ENCODE measurements at places on chromosomes 5 and 9.

DNA sequence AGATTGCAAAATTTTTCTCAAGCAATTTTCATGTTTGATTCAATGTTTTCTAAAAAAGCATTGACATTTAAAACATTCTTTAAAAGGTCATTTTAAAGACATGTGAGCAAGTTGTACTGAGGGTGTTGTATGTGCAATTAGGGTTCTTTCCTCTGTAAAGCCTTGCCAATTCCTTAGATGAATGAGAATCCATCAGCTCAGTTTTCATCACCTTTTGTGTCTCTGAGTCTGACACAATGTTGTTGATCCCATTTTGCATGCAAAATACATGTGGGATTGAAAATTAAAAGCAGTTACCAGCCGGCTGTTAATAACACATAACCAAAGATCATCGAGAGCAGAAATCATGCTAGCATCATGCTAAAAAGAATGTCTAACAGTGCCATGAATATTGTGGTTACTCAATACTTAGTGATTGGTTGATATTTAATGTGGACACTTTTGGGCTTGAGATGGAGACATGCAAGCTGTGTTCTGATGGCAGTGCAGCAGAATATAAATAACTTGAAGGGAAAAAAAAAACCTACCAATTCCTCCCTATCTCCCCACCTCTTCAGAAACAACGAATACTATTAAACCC is 57.7 kb downstream of the FGF10 start:
- no peak for DNase-seq

DNA sequence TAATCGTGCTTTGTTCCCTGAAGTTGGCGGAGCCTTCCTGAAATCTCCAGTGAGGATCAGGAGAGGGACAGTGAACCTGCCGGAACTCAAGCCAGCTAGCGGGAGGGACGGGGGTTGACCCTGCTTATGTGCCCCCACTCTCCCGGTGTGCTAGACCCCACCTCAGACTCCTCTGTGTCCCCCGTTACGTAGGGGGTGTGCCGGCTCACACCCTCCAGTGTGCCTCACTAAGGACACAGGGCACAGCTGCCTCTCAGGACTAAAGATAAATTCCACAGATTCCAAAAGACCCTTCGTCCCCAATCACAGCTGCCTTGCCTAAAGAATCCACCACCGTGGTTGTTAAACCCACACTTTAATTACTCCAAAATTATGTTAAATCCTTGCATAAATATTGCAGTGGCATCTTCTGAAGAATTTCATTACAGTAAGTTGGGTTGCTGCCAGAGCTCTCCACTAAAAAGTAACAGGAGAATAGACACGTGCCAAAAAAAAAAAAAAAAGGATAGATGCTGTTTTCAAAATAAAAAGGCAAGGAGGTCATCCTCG is 73.7 kb downstream of the GTF3C4 start:
- DNase-seq, result no peak

- DNase-seq, result no peak
These were observed 99.5 kb downstream of the FBXW11 start for GRCh38 chr5:171906703-171907590.

- no peak for DNase-seq
These were observed 119.1 kb downstream of the ENC1 start for GRCh38 chr5:74521401-74521800.

DNA sequence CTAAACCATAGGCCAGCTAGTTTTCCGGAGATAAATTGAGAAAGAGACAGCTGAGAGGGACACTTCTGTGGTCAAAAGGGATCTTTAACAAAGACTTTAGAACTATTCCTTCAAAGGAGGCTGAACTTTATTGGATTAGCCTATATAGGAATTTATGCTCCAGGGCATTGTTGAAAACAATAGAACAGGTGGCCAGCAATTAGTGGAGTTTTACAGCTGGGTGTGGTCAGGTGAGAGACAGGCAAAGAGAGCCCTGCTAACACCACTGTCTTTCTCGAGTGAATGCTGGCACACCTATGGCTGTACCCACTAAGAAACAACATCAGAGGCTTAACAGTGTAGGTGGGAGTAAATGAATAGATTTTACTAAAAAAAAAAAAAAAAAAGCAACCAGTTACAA is 16.7 kb upstream of the TLR4 start:
- DNase-seq, result no peak

- no peak for DNase-seq
These were observed 59.3 kb downstream of the TRIO start for GRCh38 chr5:14202462-14202861.

DNA sequence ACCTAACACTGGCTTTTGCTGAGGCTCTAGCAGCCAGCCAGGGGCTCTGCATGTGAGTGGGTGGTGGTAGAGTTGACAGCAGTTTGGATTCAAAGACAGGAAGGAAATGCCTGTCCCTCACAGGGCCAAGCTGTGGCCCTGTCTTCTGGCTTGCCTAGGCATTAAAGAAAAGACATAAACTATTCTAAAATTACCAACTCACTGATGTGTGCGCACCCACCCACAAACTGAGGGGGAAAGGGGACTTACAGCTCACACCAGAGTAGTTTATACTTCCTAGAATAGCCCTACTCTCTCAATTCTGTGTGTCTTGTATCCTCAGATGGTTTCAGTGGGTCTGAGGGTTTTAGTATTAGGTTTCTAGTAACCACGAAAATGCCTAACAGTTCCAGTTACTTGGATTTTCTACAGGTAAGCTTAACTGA is 18.3 kb upstream of the IL13 start:
- DNase-seq, result peak; percentile 52

- no peak for DNase-seq
These were observed 82.4 kb downstream of the HMCN2 start for GRCh38 chr9:130347931-130348330.

- no peak for DNase-seq
These were observed 258.2 kb upstream of the PIK3R1 start for GRCh38 chr5:67957374-67957773.

DNA sequence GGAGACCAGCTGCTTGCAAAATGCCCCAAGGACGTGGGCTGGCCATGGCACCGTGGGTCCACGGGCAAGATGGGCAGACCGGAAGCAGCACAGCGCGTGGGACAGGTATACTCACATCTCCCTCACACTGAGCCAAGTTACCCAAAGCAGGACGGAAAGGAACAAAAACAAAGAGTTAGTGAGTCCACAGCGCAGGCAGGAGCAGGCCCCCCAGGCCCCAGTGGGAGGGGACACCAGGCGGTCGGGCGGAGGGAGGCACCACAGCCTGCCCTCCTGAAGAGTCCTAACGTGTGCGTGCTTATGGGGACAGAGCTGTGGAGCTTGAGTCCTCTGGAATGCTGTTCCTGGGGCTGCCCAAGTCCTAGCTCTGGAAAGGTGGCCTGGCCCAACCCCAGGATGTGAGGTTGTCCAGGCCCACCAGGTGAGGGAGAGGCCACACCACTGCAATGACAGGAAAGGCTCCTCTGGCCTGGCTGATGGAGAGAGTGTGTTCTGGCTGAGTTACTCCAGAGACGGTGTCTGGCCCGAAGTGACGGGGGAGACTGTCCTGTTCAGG is 15.2 kb downstream of the SH3GLB2 start:
- no peak for DNase-seq

DNA sequence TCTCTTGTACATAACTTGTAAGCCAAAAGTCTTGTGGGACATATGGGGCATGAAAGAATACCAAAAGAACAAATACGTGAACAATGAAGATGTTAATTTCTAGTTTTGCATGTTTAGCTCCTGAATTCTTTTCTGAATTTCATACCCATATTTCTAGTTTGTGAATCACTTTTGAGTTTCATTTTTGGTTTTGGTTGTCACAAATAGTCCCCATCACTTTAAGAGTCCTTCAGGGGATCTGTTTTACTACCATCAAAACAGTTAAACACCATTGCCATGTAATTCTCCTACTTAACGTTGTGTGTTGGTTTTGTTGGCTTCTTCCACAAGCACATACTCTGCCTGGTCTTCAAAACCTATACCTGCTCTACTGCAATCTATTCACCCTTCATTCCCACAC is 27.0 kb downstream of the VCAN start:
- DNase-seq, result no peak

- no peak for DNase-seq
These were observed 12.8 kb downstream of the CAMK4 start for GRCh38 chr5:111236995-111237394.

GRCh38 chr5:26986985-26987384 is 51.4 kb downstream of the CDH9 start:
- no peak for DNase-seq

DNA sequence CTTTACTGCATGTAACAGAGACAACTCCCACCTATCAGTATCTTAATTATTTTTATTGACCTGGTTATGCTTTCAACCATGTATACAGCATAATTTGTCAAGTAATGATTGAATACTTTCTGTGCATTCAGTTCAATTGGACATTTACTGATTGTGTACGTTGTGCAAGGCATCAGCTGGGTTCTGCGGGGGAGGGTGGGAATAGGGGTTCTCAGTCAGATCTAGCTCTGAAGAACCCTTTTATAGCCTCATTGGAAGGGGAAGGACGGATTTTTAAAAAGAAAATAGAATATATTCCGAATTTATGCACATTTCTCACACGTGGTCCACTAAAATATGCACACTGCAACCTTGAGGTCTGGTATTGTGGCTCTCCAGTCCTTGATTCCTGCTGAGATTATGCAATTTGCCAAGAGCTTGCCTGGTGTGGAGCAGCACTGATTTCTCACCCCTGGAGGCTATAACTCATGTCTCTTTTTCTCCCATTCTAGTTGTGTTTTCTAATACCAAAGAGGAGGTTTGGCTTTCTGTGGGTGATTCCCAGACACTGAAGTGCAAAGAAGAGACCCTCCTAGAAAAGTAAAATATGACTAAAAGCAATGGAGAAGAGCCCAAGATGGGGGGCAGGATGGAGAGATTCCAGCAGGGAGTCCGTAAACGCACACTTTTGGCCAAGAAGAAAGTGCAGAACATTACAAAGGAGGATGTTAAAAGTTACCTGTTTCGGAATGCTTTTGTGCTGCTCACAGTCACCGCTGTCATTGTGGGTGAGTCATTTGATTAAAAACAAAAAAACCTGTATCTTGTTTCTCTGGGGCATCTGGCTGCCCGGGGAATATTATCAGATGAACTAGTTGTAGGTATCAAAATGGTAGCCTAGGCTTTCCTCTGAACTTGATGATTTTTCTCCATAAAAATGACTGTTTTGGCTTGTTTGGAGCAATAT is 1.7 kb downstream of the SLC1A3 start:
- no peak for DNase-seq

- DNase-seq, result no peak
These were observed 73.4 kb downstream of the KIAA0825 start for GRCh38 chr5:94544875-94545547.

DNA sequence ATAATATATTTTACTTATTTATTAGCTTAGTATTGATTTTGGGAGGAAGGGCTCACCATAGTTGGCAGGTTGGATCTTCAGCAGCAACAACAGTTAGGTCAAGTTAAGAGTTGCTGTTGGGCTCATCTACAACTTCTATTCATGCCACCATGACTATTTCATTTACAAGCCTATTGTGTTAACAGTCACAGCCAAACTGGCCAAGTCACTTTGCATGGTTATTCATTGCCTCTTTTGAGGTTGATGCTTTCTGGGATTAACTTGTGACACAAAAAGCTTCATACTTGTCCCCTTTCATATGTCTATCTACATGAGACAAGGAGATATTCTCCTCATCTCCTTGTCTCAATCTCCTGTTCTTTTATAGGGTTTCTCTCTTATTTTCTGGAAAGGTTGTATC is 98.3 kb downstream of the WDR70 start:
- no peak for DNase-seq

DNA sequence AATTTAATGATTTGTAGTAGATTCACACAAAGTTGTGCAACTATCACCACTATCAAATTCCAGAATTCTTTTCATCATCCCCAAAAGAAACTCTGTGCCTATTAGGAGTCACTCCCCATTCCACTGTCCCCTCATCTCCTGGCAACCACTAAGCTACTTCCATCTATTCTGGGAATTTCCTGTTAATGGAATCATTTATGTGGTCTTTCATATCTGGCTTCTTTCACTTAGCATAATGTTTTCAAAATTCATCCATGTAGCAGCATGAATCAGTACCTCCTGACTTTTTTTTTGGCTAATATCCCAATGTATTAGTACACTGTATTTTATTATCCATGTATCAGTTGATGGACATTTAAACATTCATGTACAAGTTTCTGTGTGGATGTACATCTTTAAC is 157.6 kb downstream of the TTC39B start:
- DNase-seq, result no peak

DNA sequence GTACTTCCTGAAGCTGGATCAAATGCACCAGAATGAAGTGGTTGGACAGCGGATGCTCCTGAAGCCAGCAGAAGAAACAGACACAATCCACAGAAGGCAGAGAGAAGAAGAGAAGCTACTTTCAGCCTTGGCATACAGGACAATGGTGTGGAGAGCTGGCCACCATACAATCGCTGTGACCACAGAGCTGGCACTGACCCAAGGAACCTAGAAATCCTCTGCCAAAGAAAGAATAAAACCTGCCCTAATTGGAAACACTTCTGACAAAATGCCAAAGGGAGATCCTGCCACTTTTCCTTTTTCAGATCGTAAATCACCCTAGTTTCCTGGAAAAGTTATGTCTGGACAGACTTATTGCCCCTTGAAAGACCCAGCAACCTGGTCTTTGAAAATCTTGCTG is 77.8 kb downstream of the BAAT start:
- no peak for DNase-seq

DNA sequence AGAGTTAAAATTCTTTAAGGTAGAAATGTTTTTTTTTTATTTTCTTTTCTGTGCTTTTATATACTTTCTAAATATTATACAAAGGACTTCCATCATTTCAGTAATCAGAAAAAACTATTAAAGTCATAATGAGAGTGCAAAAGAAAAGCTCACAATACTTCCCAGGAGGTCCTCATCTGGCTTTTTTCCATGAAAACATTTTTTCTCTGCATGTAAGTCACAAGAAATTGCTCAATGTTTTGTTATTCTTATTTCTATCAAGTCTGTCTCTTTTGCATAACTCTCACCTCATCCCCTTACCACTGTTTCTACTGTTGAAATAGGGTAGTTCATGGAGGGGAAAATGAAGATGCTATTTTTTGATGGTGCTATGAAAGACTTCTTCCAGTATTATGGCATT is 375.0 kb downstream of the TMEM232 start:
- no peak for DNase-seq

DNA sequence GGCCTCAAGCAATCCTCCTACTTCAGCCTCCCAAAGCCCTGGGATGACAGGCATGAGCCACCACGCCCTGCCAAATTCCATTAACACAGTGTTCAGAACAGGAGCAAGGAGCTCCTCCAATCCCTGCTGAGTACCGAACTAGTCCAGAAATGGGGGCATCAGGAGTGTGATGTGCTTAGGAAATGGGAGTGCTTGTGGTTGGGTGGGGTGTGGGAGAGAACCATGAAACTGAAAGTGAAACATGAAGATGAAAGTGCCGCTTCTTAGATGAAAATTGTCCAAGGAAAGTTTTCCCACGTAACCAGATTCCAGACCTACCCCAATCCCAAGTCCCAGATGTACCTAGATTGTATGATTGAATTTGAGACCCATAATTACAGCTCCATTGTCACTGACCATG is 16.7 kb upstream of the ZNF131 start:
- no peak for DNase-seq

GRCh38 chr9:135547756-135548736 is 2.1 kb downstream of the OBP2A start:
- no peak for DNase-seq

GRCh38 chr5:59487772-59488729 is 405.5 kb downstream of the PDE4D start:
- no peak for DNase-seq

- no peak for DNase-seq
These were observed 104.3 kb downstream of the GNAQ start for GRCh38 chr9:77927265-77927664.
